Activated naive CD8-positive, alpha-beta T cell treated with anti-CD3 and anti-CD28 coated beads for 36 hours (primary cell): ENCODE measurements at places on chromosomes 4 and X. TPM values are rescaled to one million over a fixed set of nuclear protein-coding genes. Genes with fewer than 3 reads are reported as not detected.

DNA sequence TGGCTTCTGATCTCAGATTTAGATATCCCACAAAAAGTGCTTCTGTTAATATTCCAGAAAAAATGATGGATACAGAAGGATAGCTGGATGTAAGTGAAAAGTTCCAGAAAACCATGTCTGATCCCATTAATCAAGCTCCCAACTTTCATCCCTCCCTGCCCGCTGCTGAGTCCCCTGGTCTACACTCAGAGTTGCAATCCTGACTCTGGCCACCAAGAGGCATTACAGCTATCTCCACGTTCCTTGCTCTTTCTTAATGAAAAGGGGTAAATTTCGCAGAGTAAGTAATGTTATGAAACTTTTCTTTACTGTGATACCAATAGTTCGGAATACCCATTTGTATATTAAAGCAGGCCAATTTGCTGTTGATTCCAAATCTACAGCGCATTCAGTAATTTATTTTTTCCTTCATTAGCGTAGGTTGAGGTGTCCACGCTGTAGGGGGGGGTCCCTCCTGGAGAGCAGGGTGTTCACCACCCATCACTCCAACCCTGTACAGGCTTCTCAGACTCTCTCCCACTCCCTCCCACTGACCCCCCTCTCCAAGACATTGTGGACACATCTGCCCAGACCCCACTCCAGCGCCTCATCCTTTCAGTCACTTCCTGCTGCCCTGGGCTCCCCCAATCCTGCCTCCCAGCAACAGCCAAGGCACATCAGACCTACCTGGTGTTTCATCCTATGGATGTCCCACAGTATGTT lies 55.1 kb downstream of the RAB40A start:
- DNase-seq, result peak; percentile 6

GRCh38 chrX:2691543-2692220 lies 587 bp downstream of the CD99 start:
- no peak for DNase-seq

- DNase-seq, result no peak
These were observed 16.1 kb downstream of the MED14 start for GRCh38 chrX:40719218-40719617.

DNA sequence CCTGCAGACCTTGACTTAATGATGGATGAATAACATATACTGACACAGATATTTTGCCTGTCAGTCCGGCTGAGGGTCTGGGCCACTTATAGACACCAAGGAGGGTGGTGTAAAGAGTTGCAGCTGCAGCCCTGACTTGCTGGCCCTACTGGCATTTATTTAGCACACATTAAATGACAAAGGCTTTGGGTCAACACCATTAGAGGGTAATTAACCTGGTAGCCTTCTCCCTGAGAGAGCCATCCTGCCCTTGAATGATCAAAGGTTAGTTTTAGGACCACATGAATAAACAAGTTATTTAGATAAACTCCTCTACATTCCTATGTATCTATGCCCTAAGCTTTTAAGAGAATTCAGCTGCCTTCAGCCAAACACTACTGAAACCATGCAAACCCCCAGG lies 110.8 kb upstream of the DGKK start:
- DNase-seq, result no peak

- DNase-seq, result no peak
These were observed 144.8 kb upstream of the RBPJ start for GRCh38 chr4:26175905-26176470.

- no peak for DNase-seq
These were observed 8.3 kb downstream of the EFNB1 start for GRCh38 chrX:68837119-68837518.

ENPP6 gene
- 0.45 TPM for total RNA-seq
